GM19239 (cell line): ENCODE measurements at places on chromosomes 2 and 18.

DNA sequence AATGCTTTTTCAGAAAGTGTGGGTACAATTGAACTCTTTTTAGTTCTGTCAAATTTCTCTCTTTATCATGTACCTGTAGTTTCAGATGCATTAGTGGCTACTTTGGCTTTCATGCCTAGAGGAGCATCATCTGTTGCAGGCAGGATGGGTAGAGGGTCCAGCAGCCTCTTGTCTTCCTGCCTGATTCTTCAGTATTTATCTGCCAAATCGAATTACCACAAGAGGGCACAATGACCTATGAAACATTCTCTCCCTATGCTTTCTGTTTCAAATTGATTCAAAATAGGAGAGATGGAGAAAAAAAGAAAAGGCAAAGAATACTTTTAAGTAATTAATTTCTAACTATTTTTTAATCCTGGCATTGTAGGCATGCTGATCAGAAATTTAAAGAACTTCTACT is 477.2 kb downstream of the TRIB2 start:
- peak; percentile 6 for DNase-seq

DNA sequence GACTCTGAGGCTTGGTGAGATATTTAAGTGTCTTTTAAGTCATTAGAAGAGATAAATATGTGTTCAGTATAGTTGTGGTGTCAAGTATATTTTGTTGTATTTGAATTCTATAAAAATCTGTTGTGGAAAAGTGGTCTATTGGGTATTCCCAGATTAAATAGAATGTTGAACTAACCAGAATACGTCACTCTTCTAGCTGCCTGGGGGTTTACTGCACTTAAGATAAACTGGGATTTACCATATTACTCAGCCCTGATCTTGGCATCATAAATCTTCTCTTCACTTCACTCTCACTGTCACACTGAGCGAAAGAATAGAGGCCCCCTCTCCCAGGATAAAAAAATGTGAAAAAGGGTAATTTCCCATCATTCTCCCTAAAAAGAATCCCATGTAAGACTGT is 129.8 kb downstream of the BCL2 start:
- no peak for DNase-seq

GRCh38 chr2:120791243-120791961 is 55.7 kb downstream of the GLI2 start:
- DNase-seq = no peak

- DNase-seq = no peak
Observed at GRCh38 chr2:133431289-133431688, 137.0 kb downstream of the NCKAP5 start.

GRCh38 chr2:239195318-239195871 is 205.4 kb downstream of the HDAC4 start:
- DNase-seq = no peak

- DNase-seq = no peak
Observed at GRCh38 chr18:31774477-31774785, 13.8 kb upstream of the SLC25A52 start.

DNA sequence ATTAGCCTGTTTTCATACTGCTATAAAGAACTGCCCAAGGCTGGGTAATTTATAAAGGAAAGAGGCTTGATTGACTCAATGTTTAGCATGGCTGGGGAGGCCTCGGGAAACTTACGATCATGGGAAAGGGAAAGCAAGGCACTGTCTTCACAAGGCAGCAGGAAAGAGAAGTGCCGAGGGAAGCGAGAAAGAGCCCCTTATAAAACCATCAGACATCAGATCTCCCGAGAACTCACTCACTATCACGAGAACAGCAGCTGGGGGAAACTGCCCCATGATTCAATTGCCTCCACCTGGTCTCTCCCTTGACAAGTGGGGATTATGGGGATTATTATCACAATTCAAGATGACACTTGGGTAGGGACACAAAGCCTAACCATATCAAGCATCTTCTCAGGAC is 23.3 kb downstream of the RHOB start:
- DNase-seq = no peak

DNA sequence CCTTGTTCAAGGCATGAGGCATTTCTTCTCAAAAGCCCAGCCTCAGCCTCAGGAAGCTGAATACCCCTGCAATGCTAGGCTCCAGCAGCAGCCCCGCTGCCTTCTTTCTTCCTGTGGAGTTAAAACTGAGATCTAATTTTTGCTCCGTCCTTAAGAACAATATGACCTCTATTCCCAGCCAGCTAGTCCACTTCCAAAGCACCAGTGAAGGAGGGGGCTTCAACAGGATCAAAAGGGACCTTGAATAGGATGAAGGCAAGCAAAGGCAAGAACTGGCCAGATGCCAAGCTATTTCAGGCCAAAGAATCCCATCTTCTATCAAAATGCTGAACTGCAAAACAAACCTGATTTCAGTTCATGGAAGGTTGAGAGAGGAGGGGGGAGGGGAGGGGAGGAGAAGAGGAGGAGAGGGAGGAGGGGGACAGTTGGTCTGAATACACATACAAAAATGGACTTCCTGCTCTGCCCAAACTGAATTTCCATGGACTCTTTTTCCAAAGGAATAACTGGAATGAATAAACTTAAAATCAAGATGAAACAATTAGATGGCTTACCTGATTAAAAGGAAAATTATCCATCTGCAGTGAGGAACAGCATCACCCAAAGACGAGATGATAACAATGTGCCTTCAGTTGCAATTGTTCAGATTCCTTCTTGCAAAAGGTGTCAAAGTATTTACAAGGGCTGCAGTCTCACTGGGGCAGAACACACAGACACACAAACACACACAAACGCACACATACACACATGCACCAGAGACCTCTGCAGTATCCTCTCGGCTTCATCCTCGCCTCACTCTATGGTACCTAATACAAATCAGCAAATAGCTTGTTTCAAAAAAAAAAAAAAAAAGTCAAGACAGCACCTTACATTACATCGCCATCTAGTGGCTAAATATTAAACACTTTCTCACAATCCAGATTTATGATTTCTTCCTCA is at the start of gene SCN1A:
TSS of gene SCN1A (minus strand) at position 804 of the 939 bp plus-strand sequence. CDS start 54,399 bp downstream, outside the sequence.
- peak; percentile 1 for DNase-seq

DNA sequence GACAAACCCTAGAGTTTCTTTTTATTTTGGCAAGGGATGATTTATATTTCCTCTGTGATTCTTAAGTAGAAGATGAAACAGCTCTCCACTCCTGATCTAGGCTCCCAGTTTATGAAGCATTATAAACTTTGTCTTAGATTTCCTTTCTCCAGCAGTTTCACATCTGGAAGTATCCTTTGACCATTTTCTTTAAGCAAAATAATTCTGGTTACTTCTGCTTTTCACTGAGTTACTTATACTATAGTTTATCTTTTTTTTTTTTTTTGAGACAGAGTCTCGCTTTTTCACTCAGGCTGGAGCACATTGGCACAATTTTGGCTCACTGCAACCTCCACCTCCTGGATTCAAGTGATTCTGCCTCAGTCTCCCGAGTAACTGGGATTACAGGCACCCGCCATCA is 45.5 kb downstream of the KCMF1 start:
- no peak for DNase-seq

DNA sequence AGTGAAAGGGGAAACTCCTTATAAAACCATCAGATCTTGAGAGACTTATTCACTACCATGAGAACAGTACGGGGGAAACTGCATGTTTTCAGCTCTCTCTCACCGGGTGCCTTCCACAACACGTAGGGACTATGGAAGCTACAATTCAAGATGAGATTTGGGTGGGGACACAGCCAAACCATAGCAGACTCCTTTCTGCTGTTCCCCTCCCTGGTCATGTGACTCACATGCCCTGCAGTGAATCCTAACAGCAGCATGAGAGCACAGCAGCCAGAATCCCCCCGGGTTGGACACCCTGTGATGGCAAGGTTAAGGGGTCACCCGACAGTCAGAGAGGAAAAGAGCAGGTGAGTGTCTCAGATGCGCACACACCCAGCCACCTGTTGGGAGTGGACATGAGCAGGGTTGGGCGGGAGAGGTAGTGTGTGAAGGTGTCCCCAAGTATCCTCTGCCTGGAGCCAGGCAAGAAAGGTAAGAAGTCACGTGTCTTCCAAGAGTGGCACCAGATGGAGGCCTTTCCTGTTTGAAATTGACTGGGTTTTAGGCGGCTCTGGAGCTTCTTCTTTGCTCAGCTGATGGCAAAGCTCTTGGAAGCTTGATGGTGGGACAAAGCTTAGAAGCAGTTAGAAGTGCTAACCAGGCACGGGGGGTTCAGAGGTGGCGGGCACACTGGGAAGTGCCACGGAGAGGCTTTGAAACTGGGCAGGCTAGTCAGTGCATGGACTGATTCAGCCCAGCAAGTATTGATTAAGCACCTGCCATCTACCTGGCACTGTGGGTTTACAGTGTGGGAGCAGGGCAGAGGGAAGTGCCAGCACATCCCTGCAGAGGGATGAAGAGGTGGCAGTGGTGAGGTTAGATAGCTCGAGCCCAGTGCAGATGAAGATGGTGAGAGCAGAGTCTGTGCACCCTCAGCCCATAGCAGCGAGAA is 68.7 kb downstream of the RHOB start:
- DNase-seq = no peak

DNA sequence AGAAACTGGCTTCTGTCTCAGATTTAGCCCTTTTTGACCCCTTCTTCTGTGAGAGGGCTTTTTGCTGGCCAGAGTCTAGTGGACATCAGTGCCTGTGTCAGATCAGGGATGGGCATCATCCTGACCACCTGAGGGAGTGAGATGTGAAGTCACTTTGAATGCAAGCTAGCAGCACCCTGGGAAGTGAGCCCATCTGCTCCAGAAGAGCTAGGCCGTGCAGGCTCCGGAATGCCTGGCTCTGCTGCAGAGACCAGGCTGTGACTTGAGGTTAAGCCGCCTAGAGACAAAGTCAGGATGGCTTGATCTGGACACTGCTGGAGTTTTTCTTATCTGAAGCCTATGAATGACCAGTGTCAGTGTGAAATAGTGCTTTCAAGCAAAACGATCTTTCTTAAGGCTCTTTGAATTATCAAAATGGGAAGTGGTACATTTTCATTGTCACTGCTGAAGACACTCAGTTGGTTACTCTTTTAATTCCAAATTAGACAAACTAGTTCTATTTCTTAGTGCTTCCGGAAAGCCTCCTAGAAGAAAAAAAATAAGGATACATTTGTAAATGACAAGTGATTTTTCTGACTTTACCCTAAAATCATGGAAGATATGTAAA is 20.8 kb downstream of the DGUOK start:
- no peak for DNase-seq

DNA sequence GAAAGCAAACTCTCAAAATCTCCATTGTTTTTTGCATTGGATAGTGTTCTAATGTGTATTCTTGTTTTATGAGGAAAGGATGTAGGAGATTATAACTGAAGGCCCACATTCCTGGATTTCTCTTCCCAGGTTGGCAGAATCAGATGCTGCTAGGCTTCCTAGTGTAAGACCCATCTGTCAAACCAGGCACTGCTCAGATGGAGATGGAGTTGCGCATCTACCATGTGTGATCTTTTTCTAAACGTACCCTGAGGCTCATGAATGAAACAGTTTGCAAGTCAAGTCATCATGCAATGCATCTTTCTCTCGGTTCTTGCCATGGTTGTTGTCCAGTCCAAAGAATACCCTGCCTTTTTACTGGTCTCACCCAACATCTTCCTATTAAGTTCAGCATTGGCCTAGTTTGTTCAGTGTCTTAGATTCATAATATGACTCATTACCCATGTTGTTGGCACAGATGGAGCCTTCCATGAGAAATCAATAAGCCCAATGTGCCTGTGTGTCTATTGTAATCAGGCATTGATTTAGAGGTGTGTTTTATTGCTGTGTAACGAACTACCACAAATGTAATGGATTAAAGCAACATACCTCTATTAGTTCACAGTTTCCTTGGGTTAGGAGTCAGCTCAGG is 127.4 kb downstream of the NYAP2 start:
- no peak for DNase-seq

GRCh38 chr18:8754995-8755960 is 49.9 kb downstream of the MTCL1 start:
- DNase-seq = no peak

- DNase-seq = no peak
Observed at GRCh38 chr2:238423561-238424312, 3.0 kb upstream of the ASB1 start.

- no peak for DNase-seq
Observed at GRCh38 chr2:25030702-25031101, 11.2 kb upstream of the EFR3B start.

DNA sequence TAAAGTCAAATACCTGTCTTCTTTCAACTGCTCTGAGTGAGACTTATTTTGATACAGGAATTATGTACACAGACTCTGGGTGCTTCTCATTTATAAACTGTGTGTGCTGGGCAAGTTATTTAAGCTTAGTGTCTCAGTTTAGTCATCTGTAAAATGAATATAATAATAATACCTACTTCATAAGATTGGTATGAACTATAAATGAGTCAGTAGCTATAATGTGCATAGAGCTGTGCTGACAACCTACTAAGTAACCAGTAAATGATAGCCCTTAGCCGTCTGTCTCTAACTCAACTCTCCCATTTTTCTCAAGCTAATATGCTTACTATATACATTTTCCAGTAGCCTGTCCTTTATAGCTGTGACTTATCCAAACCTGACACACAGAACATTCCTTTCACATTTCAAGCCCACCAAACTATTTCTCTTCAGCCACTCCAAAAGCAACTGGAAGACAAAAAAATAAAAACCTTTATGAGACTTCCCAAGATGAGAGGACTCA is 319.8 kb downstream of the ETAA1 start:
- no peak for DNase-seq

DNA sequence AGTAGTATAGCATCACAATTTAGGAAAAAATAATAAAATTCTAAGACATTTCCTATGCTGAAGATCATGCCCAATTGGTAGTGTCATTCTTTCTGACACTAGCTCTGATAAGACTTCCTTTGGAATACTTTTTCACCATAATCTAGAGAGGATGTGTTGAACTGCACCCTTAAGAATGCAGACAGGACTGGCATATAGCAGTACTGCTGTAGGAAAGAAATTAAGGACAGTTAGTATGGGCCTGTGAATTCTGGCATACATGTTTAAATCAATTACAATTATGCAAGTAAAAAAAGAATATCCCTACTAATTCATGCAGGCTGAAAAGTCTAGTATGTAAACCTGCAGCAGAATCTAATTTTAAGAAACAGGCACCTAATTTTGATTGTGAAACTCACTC is 15.4 kb downstream of the SF3B1 start:
- DNase-seq = no peak

GRCh38 chr2:39497082-39497801 is 60.2 kb upstream of the MAP4K3 start:
- DNase-seq = no peak

GRCh38 chr18:29259838-29260237 is 1082.9 kb upstream of the CDH2 start:
- no peak for DNase-seq
